ENCODE measurements at places on chromosomes 4 and X.

- DNase-seq: no peak
These were observed 1382.9 kb downstream of the FAM133A start for GRCh38 chrX:95056901-95057300.

- peak; percentile 42 for DNase-seq
These were observed 4.5 kb downstream of the HAUS7 start for GRCh38 chrX:153465691-153466380.

DNA sequence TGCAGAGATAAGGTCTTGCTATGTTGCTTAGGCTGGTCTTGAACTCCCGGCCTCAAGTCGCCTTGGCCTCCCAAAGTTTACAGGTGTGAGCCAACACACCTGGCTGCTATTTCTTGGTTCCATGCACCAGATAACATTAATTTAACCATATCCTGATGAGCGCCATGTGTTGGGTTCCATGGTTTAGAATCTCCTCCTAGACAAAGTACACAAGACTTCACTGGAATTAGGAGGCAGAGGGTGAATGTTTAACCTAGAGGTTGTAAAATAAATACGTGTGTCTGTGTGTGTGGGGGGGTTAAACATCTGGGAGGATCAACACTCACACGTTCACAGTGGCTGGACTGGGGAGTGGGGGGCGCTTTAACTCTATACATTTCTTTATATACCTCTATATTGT, 32.4 kb upstream of the SORCS2 start:
- no peak for DNase-seq

GRCh38 chr4:35697210-35697736, 547.0 kb downstream of the ARAP2 start:
- DNase-seq: no peak
